ENCODE measurements at places on chromosomes 2 and 18. TPM values are rescaled to one million over a fixed set of nuclear protein-coding genes. Genes with fewer than 3 reads are reported as not detected.

Gene CD28
- total RNA-seq = not detected

Gene MRO
- not detected for total RNA-seq

Gene PLGLB1
- 0.38 TPM for total RNA-seq

Gene TOGARAM2
- total RNA-seq = not detected

Gene DNER
- 5.5 TPM for total RNA-seq

Gene REG3G
- not detected for total RNA-seq

Gene MATN3
- 7.6 TPM for total RNA-seq

Gene DSG3
- total RNA-seq = 0.67 TPM

Gene PCARE
- not detected for total RNA-seq

Gene EVA1A
- 144 TPM for total RNA-seq

Gene CRYGD
- not detected for total RNA-seq

Gene PPM1G
- 110 TPM for total RNA-seq

GRCh38 chr18:23938043-23938756 is 76.4 kb upstream of the TTC39C start:
- no peak for DNase-seq

DNA sequence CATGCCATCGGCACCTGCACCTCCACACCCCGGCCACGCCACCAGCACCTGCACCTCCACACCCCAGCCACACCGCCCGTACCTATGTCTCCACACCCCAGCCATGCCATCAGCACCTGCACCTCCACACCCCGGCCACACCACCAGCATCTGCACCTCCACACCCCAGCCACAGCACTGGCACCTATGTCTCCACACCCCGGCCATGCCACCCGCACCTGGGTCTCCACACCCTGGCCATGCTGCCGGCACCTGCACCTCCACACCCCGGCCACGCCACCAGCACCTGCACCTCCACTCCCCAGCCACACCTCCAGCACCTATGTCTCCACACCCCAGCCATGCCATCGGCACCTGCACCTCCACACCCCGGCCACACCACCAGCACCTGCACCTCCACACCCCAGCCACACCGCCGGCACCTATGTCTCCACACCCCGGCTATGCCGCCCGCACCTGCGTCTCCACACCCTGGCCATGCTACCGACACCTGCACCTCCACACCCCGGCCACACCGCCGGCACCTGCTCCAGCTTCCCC is 390.3 kb upstream of the MYT1L start:
- DNase-seq = no peak

DNA sequence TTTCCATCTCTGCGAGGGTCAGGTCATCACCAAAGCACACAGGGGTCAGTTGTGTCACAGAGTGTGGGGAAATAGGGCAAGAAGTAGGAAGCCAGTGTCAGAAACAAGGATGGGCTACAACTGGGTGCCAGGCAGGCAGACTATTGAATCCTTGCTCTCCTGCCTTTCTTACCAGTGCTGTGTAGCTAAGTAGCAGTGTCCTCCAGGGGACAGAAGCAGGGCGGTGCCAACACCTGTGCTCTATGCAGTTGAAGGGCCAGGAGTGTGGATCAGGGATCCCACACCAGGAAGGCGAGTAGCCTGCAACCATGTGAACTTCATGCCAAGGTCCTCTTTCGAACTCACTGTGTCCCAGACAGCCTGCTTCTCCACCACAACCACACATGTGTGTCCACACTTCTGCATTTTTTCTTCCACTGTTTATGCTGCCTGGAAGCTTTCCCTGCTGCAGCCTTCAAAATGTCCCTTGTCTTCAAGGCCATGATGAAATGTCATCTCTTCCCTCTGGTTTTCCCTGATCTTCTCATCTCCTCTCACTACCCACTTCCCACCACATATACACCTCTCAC is 25.4 kb upstream of the REG3G start:
- DNase-seq = no peak

DNA sequence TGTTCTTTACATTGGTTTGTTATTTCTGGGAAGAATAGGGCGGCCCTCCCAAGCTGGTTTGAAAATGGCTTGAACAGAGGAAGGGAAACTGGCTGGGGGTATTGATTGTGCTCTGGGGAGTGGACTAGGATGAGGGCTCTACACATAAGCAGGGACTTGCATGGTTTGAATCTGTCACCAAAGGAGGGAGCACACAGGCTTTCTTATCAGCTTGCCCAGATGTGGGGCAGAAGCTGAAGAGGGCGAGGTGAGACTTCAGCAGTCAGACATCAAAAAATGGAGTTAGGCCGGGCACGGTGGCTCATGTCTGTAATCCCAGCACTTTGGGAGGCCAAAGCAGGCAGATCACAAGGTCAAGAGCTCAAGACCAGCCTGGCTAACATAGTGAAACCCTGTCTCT is 7.2 kb upstream of the RAB12 start:
- DNase-seq = no peak

DNA sequence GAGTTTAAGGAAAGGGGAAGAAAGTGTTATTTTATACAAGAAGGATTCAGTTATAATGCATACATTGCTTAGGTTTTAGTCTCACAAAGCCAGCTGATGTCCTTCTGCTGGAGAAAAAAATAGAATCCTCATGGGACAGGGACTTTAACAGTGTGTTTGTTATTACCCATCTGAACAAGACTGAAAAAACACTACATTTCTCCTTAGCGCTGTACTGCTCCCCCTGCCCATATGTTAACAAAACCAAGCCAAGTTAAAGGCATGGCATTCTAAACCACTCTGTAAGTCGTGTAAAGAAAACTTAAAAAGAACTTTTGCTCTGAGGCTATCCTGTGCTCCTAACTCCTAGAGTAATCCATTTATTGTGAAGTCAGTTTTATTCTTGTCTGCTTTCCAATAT is 102.6 kb upstream of the NYAP2 start:
- no peak for DNase-seq

- DNase-seq = no peak
Observed at GRCh38 chr2:45285771-45286390, 276.6 kb upstream of the SIX2 start.

DNA sequence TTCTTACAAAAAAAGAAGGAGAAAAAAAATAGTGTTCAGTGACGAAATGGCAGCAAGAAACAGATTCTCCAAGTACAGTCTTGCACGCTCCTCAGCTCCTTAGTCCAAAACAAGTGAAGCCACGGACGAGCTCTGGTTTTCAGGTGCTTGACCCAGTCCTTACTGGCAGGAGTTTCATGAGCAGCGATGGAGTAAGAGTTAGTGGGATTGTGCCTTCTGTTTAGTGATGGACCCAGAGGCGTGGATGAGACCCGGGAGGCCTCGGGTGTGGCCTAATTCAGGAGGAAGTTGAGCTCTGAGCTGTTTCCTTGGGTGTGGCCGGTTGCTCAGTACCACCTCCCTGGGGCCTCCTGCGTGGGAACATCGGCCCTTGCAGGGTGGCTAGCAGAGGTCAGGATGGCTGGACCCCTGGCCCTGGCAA is 52.0 kb downstream of the KIF5C start:
- no peak for DNase-seq

DNA sequence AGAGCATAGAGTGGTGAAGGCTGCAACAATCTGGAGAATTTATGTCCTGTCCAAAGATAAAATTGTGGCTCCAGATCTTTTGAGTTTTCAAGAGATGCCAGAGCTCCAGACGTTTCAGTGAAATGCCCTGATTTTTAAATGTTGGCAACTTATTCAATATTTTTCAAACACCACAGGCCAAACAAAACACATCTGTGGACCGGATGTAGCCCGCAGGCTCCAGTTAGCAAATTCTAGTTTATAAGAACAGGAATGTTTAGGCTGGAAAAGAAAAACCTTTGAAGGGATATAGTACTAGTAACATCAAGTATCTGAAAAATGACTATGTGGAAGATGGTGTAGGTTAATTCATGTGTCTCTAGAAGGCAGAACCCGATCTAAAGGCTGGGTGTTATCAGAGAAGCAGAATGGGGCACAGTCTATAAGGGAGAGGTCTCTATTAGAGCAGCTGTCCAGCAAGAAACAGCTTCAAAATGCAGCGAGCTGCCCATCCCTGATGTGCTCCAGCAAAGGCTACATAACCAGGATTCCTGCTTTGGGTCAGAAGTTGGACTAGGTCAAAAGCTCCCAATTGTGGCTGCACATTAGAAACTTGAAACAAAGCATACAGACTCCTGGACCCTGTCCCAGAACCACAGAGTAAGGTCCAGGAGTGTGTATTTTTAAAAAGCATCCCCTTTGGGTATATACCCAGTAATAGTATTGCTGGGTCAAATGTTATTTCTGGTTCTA is 105.9 kb downstream of the ANKRD44 start:
- DNase-seq = no peak

DNA sequence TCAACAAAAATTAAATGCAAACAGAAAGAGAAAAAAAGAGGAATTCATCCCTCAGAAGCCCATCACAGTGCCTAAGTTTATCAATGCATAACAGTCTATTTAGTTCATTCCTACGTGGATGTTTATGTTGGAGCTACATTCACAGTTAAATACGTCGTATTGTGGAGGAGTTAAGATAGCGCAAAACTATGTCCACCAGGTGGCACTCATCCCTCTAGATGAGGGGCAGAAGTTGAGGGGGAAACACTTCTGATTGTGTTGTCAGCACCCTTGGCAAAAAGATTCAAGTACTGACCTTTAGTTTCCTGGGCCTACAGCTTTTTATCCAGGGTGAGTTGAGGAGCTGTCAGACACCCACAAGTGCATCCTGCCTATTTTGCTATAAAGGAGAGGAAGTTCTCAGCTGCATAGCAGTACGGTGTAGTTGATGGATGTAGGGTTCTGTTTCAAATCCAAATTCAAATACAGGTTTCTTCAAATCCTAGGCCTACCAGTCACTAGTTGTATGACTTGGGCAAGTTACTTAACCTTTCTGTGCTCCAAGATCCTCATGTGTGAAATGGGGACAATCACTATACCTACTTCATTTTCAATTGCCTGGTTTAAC is 26.8 kb upstream of the MYO1B start:
- no peak for DNase-seq

- DNase-seq = no peak
Observed at GRCh38 chr2:124698979-124699565, 674.0 kb downstream of the CNTNAP5 start.

GRCh38 chr2:116517936-116518335 is 1296.6 kb upstream of the DDX18 start:
- no peak for DNase-seq

DNA sequence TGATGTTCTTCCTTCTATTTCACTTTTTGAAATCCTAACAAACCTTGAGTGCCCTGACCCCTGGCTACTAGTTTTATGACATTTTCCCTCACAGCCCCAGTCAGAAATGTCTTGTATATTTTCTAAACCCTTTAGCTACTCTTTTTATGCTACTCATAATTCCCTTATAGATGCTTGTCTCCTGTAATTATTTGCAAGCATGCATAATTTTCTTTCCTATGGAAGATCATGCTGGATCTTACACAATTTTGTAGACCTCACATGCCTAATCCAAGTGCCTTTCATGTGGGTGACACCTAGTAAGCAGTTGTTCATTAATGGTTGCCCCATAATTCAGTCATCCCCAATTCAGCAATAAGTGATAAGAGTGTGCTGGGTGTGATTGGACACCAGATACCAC is 6.9 kb downstream of the GPD2 start:
- DNase-seq = no peak

DNA sequence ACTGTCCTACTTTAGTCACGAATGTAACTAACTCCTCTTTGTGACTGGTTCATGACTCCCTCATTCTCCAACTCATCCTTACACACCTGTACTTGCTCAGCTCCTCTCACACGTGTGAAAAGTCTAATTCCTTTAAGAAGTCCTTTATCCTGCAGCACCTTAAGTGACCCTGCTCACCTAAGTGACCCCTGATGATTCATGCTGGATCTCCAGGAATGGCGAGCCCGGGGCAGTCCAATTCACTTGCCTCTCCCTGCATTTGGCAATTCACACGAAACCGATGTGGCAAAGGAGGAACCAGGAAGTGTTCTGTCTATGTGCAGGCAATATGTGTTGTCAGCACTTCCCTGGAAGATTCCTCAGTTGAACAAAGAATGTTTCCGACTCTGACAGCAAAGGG is 189.8 kb upstream of the NABP1 start:
- no peak for DNase-seq

DNA sequence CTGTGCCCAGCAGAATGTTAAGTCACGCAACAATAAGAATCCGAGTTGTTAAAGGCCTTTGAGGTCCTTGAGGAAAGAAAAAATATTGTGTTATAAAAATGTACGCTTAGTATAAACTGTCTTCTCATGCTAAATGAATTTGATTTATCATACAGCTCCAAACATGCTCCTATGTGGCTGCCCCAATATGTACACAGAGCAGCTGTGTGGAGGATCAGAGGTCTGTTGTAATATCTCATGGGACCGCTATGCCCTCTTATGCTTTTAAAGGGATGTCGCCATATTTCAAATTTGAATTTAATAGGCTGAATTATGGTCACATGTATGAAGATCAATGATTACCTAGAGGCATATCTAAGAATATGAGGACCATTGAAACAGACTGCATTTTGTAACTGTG is 90.2 kb downstream of the SLC5A7 start:
- no peak for DNase-seq

DNA sequence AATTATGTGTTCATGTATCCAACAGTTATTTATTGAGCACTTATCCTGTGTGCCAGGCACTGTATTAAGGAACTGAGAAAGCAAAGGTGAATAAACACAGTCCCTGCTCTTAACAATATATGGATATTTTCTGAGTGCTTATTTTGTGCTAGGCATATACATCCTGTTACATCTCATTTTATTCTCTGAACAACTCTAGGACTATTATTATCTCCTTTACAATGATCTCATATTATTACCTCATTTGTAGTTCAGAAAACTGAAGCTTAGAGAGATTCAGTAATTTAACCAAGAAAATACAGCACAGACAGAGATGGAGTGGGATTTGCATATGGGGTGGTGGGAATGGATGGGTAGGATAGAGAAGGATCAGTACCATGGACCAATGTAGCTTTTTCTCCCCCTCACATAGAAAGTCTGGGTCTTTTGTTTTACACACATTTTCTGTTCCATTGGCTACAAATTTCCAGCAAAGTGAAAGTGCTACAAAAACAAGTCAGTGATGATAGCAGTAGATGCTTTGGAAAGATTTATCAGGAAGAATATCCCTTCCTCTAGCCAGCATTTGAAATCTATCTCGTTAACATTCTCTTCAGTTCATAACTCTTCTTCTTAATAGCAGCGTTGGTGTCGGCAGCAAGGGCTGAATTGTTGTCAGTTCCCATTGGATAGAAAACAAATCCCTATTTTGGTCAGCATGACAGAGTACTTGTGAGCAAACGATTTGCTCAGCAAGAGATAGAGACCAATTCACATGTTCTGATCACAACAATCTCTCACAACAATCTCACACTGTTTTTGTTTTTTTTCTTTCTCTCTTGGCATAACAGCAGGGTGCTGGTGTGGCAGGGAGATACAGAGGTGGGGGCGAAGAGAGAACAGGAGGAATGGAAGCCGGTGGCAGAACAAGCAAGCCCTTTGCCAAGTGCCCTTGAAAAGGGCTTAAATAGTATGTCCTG is 102.2 kb upstream of the KCTD1 start:
- no peak for DNase-seq

- no peak for DNase-seq
Observed at GRCh38 chr2:46769809-46770208, 145.8 kb downstream of the MCFD2 start.

GRCh38 chr18:50680966-50681365 is 121.1 kb downstream of the MAPK4 start:
- DNase-seq = no peak

- DNase-seq = no peak
Observed at GRCh38 chr2:14081521-14081920, 551.0 kb upstream of the LRATD1 start.

Measured in kidney epithelial cell (primary cell).